ENCODE measurements at places on chromosomes 4 and X.

DNA sequence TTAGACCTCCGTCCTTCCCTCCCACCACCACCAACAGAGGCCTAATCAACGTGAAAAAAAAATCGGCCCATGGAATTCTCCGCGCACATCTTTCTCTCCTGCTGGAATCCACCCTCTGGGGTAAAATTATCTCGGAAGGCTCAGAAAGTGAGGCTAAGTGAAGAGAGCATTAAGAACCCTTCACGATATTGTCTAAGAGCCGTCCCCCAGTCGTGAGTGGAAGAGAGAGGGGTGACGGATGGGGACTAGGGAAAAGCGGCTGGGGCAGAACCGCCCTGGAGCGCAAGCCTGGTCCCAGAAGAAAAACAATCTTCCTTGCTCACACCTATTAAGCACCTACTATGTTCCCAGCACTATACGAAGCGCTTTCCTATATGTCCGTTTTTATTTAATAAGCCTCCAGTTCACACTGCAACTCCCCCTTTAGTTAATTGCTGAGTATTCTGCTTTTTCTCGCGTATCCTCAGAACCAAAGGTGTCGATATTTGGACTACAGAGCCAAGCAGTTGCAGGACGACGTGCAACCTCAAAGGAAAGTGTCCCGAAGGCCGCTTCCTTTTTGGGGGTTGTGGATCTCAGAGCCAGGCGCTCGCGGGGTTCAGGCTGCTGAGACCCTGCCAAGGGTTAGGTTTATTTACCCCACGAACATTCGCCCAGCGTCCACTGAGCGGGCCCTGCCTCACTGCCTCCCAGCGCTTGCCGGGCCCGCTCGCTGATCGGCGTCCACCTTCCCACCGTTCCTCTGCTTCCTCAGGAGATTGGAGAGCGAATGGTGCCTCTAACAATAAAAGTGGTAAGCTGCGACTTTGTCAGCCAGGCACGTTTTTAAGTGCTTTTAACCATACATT lies 889 bp downstream of the MGARP start:
- no peak for DNase-seq

DNA sequence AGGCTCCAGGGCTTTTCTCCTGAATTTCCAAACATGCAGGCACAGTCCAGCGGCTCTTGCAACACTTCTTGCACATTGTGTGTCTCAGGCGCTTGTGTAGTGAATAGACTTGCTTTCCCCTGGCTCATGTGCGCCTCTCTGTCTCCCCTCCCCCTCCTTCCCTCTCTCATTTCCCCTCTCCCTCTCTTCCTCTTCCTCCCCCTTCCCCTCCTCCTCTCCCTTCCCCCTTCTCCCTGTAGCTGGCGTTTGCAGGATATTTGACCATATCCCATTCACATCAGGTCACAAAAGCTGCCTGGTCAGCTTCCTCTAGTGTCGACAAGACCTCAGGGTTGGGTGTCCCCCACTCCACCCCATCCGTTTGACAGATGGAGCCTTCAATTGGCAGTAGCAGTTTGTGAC lies 2.4 kb downstream of the CHST7 start:
- no peak for DNase-seq

- DNase-seq = no peak
These were observed 99.2 kb upstream of the TENM3 start for GRCh38 chr4:182143822-182144625.

- no peak for DNase-seq
These were observed 238.5 kb downstream of the EVC2 start for GRCh38 chr4:5469861-5470260.

- DNase-seq = no peak
These were observed 50.6 kb downstream of the JADE1 start for GRCh38 chr4:128859887-128860677.

DNA sequence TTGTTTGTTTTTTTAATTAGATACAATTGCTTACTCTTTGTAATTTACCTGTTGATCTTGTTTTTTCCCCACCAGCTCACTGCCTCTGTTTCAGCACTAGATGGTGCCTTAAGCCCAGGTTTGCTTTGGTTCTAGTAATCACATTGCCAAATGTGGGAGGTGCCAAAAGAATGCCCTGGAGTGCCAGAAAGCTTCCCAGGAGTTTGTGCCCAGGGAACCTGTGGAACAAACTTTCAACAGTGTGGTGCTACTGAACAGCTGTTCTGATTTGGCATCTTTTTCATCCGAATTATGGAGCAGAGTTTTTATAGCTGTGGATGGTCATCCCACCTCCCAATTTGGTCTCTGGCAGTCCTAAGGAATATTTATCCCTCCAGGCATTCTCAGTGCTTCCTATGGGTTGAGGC lies 1000.7 kb downstream of the STIM2 start:
- DNase-seq = no peak

DNA sequence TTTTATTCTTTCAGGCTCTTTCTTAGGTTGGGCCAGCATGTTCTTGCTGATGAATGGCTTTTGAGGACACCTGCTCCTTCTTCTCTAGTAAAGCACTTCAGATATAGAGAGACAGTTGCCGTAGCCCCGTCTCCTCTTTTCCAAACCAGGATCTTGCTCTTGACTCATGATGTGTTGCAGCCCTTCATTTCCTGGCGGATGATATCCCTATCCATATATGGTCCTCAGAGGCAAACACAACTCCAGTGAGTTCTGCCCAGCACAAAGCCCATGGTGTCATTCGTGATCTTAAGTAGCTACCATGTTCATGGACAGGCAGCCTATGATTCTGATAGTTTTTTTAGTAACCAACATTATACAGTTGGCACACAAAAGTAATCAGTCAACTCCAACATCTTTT lies 59.8 kb upstream of the ACSL1 start:
- DNase-seq = no peak

GRCh38 chr4:152065545-152065944 lies 304.7 kb upstream of the GATB start:
- no peak for DNase-seq

- DNase-seq = no peak
These were observed 437.8 kb upstream of the FAM241A start for GRCh38 chr4:111707491-111707890.

DNA sequence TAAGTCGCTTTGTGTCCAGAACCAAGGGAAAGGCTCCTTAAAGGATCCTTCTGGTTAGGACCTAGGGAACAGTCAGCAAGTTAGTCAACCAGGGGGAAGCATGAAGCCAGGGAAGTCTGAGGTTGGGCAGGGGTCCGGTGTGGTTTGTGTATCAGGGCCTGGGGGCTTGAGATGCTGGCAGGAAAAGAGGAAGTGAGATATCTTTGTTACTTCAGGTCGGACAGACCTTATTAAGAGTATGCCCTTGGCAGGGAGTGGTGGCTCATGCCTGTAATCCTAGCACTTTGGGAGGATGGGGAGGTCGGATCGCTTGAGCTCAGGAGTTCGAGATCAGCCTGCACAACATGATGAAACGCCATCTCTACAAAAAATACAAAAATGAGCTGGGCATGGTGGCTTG lies 52.3 kb upstream of the TRPC5OS start:
- DNase-seq = no peak

DNA sequence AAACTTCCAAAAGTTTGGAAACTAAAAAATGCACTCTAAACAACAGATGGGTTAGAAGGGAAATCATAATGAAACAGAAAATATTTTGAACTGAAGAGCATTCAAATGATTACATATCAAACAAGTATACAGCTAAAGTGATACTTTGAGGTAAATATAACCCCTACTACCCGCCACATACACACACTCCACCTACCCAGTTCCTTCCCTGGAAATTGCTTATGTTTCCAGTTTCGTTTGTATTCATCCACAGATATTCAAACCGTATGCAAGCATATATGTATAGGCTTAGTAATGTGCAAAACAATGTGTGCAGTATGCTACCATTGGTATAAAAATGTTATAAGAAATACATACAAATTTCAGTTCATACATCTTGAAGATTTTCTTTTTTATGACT lies 95.5 kb downstream of the SMIM20 start:
- DNase-seq = no peak
